ENCODE measurements at places on chromosomes 4 and X.

GRCh38 chr4:56786955-56787354, 34.5 kb downstream of the SPINK2 start:
- peak; percentile 66 for DNase-seq

DNA sequence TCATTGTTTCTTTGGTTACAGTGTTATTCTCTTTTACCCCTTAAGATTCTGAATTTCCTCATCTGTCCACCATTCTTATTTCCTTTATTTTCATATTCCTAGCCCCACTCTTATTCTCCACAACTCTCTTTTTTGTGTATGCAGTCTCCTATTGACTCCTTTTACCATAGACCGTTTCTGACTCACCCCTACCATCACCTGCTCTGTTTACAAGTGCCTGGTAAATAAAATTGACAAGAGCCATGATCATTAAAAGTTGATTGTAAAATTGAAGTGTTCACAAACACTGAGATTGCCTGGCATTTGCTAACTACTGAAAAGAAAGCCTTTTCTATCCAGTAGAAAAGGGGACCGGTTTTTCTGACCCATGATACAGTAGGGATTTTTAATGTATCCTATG, 54.4 kb downstream of the MRPL1 start:
- peak; percentile 51 for DNase-seq

GRCh38 chrX:16479206-16479869, 170.6 kb upstream of the S100G start:
- DNase-seq, result no peak

DNA sequence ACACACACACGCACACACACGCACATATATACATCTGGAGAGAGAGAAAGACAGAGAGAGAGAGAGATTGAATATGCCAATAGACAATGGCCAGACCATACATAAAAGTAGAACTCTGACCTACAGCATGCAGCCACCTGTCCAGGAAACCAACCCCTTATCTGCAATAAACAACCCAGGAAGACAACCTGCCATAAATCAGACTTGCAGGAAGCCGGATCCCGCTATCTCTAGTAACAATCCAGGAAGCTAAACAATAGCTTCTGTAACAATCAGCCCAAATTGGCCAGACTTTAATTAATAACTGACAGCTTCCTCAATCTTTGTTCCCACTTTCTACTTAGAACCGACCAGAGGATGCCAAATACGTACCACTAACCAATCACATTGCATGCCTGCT, 173.2 kb downstream of the LDB2 start:
- no peak for DNase-seq

DNA sequence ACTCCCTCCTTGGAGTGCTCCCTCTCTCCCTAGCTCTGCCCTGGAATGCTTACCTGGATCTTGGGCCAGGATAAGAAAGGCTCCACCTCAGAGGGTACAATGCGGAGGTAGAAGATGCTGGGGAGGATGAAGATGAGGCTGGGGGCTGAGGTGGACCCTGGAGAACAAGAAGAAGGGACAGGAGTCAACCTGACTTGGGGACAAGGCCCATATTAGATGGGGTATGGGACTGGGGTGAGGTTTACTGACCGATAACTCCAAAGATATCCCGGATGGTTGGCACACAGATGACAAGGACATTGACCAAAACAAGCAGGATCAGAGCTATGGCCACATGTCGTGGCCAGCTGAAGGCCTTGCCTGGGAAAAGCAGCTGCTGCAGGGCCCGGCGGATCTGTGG, 10.6 kb downstream of the SLC38A5 start:
- no peak for DNase-seq

DNA sequence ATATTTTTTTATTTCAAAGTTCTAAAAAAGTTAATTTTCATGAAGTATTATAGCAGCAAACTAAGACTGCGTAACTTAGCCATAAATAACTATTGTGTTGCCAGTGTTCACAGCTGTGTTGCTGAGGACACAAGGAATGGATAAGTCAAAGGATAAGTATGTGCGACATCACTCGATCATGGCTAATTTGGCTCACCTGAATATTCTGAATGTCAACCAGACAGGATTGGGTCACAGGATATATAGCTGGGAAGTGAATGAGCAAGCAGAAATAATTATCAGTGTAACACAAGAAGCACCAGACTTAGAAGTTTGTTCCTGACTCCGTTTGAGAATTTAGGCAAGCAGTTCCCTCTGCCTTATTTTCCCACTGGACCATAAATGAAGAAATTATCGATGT, 33.9 kb downstream of the PRDM8 start:
- DNase-seq, result no peak

GRCh38 chrX:20061855-20062254, 54.9 kb downstream of the MAP7D2 start:
- no peak for DNase-seq

DNA sequence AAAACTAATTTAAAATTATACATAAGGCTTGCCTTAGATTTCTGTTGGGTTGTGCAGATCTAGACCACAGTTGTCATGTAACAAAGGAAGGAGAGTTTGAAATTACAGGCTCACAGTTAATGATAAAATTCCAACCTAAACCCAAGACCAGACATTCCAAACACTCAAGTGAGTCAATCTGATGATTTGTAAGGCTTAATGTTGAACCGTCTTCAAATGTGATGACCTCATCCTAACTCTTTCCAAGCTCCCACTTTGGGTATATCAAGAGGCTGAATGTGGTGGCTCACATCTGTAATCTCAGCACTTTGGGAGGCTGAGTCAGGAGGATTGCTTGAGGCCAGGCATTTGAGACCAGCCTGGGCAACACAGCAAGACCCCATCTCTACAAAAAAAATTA, 149.2 kb downstream of the TBL1X start:
- no peak for DNase-seq

DNA sequence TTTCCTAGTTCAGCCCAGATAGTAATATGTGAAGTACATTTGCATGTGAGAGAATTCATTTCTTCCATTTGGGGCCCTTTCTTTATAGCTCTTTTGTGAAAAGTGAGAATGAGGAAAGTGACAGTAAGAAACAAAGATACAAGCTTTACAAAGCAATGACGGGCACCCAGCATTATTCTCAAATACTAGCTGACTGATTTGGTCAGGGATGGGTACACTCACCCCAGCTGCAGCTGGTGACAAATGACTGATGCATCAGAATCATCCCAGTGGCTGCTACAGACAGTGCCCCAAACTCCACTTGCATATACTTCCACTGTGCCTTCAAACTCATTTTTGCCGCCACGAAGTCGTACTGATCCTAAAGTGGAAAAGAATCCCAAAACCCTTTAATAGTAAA, 14.8 kb downstream of the PRSS12 start:
- no peak for DNase-seq

- no peak for DNase-seq
Observed at GRCh38 chrX:332496-332860, 13.9 kb upstream of the GTPBP6 start.

DNA sequence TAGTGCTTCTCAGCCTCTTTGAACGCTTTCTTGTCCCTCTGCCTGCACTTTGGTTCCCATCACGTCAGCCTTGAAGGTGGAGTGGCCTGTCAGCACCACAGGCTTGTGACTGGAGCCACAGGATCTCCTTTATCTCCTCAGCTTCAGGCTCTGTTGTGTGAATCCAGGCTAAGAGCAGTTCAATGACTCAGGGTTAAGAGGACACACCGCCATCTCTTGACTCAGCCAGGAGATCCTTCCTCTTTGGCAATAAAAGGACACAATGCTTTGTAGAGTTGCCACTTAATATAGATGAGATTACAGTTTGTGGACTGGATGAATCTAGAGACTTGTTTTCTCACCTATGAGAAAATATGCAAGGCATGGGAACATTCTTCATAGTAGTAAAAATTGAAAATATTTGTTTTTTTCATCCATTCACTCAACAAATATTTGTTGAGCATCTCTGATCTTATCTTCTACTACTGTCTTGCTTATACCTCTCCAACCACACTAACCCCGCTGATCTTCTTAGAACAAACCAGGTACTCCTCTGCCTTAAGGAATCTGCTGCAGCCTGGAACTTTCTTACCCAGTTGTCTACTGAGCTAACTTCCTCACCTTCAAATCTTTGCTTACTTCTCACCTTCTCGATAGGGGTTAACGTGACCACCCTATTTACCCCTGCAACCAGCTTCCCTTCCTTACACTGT, 62.3 kb downstream of the UCHL1 start:
- no peak for DNase-seq

DNA sequence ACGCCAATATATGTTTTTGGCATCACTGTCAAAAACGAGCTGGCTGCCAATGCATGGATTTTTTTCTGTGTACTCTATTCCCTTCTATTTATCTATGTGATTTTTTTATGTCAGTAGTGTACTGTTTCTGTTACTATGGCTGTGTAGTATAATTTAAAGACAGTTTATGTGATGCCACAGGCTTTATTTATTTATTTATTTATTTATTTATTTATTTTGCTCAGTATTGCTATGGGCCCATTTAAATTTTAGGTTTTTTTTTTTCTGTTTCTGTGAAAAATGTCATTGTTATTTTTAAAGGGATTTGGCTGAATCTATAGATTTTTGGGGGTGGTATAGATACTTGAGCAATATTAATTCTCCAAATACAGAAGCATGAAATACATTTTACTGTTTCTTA, 338.4 kb upstream of the POU3F4 start:
- DNase-seq, result no peak

GRCh38 chrX:152601848-152602616, 35.7 kb upstream of the GABRQ start:
- DNase-seq, result peak; percentile 4

DNA sequence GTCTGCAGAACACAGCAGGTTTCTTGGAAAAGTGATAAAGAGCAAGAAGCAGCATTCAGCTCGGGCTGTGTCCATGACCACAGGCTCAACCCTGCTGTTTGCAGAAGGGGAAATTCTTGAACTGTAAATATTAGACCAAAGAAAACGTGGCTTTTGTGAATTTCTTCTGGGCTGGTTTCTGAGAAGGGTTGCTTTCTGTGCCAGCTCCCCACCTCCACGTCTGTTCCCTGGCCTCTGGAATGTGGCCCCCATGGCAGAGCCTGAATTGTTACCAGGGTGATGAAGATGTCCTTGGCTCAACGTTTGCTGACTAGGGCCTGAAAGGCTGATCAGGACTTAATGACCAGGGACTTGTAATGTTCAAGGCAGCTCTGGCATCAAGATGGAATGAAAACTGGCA, 116.0 kb downstream of the CPEB2 start:
- no peak for DNase-seq

- DNase-seq, result peak; percentile 59
Observed at GRCh38 chrX:9573282-9574106, 108.6 kb downstream of the TBL1X start.

GRCh38 chr4:189659287-189659686, 281.4 kb upstream of the FRG1 start:
- no peak for DNase-seq

GRCh38 chrX:25011589-25012432, 4.0 kb downstream of the ARX start:
- DNase-seq, result no peak

Data from NCI-H510A (cell line).